ENCODE measurements at places on chromosomes 6 and 20. TPM values are rescaled to one million over a fixed set of nuclear protein-coding genes. Genes with fewer than 3 reads are reported as not detected.

The VNN1 gene
- 11.7 TPM for polyA plus RNA-seq

- no peak for DNase-seq
Measured at GRCh38 chr6:162029873-162030576, 697.5 kb downstream of the PRKN start.

DNA sequence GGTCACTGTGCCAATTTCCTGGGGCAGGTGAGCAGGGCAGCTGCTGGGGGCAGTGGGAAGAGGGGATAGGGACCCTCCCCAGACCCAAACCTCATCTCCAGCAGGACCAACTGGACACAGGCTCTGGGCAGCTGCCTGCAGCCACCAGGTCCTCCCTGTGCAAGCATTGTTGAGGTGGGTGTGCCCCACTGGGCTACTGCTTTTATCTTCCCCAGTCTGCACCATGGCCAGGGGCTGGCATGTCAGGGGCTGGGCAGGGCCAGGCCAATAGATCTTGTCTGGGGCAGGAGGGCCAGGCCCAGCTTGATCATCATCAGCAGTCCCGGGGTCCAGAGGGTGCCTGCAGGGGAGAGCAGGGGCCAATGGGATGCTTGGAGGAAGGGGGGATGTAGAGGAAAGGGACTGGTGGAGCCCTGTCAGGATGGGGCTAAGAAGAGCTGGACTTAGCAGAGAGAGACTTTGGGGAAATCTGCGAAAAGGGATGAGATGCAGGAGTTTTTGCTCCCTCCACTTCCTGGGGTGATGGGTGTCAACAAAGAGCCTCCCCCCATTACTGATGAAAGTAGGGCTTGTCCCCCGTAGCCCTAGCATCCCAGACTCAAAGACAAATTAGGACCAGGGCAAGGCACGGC lies 5.7 kb downstream of the EBF4 start:
- DNase-seq: no peak

GRCh38 chr20:21101932-21102575 lies 4.1 kb downstream of the LINC00237 start:
- DNase-seq: no peak

GRCh38 chr6:105805501-105806023 lies 280.6 kb upstream of the PRDM1 start:
- no peak for DNase-seq

GRCh38 chr20:504632-505075 lies 38.9 kb downstream of the CSNK2A1 start:
- DNase-seq: peak; percentile 81

The GRM1 gene
- polyA plus RNA-seq: not detected

DNA sequence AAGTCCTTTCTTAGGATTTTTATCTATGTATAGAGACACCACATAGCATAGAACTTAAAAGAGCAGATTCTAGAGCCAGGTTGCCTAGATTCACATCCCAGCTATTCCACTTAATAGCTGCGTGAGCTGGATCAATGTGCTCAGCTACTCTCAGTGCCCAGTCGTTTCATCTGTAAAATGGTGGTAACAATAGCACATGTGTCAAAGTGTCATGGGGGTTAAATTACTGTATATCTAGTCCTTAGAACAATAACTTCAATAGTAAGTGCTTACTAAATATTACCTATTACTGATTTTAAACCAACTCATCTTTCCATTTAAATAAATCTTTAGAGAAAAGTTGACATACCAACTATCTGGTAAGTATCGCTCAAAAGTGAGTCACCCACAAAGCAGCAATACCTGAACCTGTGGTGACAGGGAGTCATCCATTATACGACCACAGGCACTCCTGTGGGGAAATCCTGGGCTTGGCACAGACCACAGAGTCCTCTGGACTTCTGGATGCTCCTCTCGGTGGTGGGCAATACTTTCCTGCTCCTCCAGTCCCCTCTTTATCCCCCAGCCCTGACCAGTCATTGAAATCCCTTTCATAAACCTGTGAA lies 154.8 kb downstream of the PDSS2 start:
- no peak for DNase-seq

DNA sequence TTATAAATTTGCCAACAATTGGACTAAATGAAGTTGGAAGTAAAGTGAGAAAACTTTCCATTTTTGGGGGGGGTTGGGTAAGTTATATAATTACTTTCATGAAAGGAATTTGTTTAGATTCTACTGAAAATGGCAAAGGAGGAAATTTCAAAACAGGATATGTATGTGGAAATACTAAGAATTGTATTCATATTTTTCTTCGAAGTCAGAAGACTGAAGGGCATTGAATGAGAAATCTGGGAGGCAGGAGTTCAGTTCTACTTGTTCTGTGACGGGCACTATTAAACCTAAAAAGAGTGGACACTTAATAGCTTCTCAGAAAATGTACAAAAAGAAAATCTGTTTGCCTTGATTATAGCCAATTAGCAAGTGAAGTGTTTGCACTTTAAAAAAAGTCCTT lies 114.7 kb downstream of the PRIM2 start:
- DNase-seq: peak; percentile 3

DNA sequence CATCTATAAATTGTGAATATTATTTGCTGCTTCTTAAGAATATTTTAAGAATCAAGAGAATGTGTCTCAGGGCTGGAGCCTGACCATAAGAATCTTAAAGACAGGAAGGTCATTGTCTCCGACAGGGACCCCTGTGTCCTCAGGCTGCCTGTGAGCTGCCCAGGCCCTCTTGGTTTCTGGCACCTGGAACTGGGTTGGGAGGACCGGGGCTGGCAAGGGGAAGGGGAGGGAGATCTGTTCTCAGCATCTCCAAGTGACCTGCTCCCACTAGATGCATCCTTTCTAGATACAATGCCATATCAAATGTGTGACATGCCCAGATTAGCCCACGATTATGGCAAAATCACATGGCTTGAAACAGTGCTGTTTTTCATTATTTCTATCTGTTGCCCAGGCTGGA lies 110.5 kb downstream of the SCML4 start:
- DNase-seq: no peak

DNA sequence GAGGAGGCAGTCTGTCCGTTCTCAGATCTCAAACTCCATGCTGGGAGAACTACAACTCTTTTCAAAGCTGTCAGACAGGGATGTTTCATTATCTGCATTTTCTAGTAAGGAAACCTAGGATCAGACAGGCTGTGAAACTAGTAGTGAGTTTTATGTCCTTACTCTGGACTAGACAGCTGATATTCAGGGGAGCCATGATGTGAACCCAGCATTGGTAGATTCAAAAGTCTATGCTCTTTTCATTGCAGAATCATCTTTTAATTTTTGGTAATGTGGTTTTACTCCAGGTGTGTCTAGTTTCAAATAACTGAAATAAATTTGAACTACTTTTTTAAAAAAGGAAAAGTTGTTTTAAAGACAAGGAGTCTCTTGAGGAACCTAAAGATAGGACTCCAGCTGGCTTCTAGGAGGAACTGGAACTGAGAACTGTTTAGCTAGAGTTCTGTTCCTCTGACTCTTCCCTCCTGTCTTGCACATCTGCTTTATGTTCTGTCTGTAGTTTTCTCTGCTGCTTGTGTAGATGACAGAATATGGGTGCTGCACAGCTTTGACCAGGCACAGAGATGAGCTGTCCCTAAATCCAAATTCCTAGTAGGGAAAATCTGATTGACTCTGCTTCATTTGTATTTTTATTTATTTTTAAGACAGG lies 27.8 kb upstream of the RNF144B start:
- no peak for DNase-seq

The CDSN gene
- polyA plus RNA-seq: not detected

The MRPL18 gene
- 85.6 TPM for polyA plus RNA-seq

The IP6K3 gene
- 0.48 TPM for polyA plus RNA-seq

DNA sequence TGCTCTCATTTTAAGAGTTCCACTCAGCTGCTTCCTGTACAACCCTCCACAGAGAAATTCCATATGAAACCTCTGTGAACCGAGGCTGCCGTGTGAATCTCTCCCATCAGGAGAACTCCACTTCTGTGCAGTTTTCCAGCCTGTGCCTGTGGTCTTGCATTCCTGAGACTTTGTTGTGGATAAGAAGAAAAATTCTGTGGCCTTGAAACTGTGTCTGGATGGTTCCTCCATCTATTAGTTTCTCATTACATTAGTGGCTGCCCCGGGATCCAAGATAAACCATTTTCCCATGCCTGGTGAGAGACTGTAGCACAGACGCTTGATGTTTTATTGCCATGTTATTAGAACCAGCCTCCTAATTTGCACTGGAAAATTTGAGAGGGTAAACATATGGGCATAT lies 40.8 kb upstream of the TIAM2 start:
- no peak for DNase-seq

DNA sequence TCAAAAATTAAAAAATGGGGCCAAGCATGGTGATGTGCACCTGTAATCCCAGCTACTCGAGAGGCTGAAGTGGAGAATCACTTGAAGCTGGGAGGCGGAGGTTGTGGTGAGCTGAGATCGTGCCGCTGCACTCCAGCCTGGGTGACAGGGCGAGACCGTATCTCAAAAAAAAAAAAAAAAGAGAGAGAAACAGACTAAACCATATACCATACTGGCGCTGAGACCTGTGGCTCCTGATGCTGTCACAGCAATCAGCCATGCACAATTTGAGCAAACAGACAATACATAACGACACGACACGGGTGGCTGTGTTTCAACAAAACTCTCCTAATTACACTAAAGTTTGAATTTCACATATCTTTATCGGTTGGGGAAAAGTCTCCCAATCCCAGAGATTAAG lies 14.9 kb upstream of the CBFA2T2 start:
- DNase-seq: no peak

DNA sequence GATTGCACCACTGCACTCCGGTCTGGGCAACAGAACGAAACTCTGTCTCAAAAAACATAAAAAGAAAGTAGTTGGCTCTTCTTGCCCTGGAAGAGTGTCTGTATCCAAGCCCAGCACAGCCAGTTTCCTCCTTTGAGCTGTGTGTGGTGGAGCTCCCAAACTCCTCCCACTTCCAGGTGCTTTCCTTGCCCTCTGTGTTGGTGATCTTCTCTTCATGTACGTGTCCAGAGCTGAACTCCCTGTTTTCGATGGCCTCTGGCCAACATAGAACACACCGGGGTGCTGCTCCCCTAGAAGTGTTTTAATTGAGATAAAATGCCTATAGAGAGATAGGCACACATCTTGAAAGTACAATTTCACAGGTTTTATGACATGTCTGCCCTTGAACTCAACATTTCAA lies 16.7 kb upstream of the SGK2 start:
- DNase-seq: no peak

- no peak for DNase-seq
Measured at GRCh38 chr6:107820338-107821261, 3.5 kb downstream of the SCML4 start.

DNA sequence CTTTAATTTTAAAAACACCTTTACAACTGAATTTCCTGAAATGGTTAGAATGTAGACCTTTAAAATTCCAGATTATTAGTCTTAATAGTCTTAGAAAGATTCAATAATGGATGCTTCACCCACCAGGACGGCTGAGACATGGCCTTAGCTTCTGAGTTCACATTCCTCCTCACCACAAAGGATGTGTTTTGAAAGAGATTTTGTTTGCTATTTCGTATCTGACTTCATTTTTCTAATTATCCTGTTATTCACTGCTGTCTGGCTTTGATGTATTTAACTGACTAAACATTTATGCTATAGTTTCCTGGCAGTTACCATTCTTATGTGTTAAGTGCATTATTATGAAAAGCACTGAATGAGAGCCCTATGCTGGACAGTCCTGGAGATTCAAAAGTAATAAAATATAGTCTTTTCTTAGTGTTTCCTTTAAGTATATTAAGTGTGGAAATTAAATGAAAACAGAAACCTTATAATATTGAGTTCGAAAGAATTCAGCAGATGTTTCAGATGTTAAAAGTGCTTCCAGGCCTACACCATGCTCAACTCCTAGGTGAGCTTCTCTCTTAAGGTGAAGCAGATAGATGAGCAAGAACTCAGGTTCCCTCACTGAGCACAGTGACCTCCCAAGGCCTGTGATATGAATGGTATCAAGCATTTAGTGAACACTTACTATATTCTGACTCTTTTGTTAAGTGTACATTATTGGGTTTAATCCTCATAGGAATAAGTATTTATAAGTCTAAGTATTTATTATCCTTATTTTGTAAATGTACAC lies 40.3 kb downstream of the MAP3K4 start:
- peak; percentile 18 for DNase-seq

The SMPD2 gene
- polyA plus RNA-seq: 6.9 TPM

DNA sequence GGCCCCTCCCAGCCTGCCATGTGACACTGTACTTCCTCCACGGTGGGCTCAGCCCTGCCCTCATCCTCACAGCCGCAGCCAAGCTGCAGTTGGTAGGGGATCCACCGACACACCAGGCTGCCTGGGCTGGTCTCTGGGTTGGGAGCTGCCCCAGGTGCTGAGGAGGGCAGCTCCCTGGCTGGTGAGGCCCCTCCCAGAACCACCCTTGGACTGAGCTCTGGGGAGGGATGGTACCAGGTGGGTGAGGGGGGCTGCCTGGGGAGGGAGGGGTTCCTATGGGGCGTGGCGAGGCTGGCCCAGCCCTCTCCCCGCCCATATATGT lies 185 bp upstream of the TNFRSF6B start:
- no peak for DNase-seq

DNA sequence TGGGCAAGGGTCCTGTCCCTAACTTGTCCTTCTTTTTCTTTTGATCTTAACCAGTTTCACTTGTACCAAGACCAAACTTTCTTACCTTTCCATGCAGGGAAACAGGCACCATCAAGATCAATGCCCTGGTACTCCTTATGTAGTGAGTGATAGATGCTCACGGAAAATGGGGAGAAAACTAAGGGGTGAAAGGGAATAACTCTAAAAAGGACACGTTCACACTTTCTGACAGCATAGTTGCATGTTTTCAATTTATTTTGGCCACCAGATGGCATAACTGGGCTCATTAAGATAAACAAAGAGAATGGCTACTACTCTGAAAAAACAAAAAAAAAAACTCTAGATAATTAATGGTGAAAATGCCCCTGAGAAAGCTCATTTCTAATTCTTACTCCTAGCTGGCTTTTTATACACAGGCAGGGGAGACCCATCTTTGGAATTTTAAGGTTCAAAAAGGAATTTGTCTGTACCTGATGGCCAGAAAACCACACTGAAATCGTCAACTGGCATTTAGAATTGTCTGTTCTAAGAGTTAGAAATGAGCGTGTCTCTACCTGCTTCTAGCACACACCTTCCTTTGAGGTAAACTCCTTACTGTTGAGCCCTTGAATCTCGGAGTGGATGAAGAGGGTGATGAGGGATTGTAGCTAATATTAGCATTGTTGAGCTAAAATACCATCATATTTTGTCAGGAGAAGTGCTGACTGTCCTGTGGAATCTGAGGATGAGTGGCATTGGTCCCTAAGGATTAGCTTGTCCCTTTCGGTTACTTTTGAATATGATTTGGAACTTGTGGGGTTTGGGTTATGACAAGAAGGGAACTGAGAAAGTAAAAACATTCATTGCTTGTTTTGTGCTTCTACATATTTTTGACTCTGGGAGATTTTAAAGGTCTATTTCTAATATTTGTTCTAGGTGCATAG lies 62.2 kb upstream of the DDR1 start:
- DNase-seq: peak; percentile 70

GRCh38 chr20:63153254-63154221 lies 62.4 kb downstream of the YTHDF1 start:
- no peak for DNase-seq

The SLC32A1 gene
- polyA plus RNA-seq: not detected
